SJCRH30 (cell line): ENCODE measurements at places on chromosomes 12 and 14. TPM values are rescaled to one million over a fixed set of nuclear protein-coding genes. Genes with fewer than 3 reads are reported as not detected.
A peak's percentile ranks its signal among the peaks of the same experiment; 100 is the strongest.

- peak; percentile 13 for DNase-seq
Observed at GRCh38 chr14:47541662-47542061, 133.7 kb downstream of the MDGA2 start.

DNA sequence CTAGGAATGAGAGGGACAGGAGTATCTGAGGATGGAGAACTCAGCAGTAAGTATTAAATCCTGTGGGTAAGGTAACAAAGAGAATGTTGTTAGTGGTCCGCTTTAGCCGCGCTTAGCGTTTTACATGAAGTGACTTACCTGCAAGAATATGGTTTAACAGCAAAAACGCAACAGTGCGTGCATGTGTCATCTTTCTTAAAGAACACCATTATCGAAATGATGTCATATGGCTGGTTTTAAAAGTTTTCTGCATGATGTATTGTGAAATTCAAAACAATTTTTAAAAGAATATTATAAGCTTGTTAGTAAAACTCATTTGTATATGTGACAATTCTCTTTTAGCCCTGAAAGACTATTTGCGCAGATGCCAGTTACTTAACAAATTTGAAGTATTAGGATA lies 1.7 kb downstream of the LEMD3 start:
- no peak for DNase-seq

DNA sequence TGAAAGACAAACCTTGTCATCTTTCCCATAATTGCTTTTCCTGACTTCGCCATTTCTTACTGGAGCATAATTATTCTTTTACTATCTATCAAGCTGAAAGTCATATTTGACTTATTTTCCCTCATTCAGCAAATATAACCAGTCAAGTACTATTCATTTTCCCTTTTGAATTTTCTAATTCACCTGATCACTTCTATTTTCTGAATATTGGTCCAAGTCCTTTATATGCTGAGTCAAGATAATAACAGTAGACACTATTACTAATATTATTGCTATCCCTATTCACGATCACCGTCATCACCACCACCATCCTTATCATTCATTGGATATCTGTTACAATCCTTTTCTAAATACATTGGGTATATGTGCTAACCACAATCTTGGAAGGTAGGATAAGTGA lies 728.0 kb downstream of the NOVA1 start:
- no peak for DNase-seq

DNA sequence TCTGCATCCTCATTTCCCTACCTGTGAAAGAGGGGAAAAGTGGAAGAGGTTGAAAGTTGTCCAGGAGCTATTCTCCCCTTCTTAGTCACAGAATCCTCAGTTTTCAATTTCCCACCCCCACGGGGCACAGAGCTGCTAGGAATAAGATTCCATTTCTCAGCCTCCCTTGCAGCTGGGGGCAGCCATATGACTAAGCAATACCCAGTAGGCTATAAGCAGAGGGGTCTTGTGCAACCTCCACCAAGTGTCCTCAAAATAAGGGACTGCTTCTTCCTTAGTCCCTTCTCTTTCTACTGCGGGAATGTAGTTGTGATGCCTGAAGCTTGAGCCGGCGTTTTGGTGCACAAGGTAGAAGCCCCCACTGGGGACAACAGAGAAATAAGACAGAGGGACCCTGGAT lies 40.9 kb downstream of the VWF start:
- no peak for DNase-seq

DNA sequence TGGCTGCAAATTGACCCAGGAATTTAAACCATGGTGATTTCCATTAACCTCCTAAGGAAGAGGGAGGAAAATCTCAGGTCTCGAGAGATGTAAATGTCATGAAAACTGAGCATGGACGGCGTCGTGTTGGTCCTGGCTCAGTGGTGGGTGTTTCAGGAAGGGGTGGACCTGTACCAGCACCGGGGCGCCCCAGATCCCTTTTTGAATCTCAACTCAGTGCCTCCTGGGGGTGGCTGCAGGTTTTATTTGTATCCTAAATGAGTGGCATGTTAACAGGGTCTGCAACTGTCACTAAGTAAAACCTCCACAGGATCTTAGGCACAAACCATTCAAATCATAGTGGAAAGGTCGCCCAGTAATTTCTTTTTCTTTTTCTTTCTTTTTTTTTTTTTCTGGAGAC lies 101.3 kb downstream of the ASCL4 start:
- no peak for DNase-seq

DNA sequence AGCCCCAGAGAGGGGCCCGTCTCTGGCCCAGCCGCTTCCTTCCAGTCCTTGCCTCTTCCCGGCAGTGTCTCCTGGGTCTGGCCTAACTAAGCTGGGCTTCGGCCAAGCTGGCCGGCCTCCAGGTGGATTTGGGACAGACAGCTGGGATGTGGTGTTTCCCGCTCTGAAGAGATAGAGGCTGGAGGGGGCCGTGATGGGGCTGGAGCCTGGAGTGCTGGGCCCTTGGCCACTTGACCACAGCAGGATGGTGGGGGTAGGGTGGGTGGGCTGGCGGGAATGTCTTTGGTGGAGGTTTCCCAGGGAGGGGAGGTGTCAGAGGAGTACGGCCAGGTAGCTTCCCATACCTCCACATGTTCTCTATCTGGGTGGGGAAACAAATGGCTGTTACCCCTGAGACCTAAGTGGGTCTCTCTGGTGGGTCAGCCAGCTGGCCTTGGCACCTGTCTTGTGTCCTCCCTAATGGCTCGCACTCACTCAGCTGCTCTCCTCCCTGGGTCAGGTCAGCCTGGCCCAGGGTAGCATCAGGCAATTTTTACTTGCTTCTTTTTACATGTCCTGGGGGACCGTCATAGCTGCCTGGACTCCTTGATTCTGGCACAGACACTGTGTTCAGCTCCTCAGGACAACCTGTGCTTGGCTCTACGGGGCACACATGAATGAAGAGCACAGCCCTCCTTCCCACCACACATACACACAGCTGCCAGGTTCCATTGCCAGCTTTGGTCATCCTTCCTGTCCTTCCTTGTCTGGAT lies 19.8 kb upstream of the PGF start:
- peak; percentile 92 for DNase-seq

- DNase-seq = peak; percentile 13
Observed at GRCh38 chr14:44204061-44204835, 302.8 kb downstream of the FSCB start.

GRCh38 chr14:105541218-105541875 lies 15.0 kb downstream of the TMEM121 start:
- DNase-seq = no peak

- no peak for DNase-seq
Observed at GRCh38 chr12:113521708-113522107, 50.0 kb upstream of the LHX5 start.

- no peak for DNase-seq
Observed at GRCh38 chr12:4068981-4069669, 195.9 kb upstream of the PARP11 start.

DNA sequence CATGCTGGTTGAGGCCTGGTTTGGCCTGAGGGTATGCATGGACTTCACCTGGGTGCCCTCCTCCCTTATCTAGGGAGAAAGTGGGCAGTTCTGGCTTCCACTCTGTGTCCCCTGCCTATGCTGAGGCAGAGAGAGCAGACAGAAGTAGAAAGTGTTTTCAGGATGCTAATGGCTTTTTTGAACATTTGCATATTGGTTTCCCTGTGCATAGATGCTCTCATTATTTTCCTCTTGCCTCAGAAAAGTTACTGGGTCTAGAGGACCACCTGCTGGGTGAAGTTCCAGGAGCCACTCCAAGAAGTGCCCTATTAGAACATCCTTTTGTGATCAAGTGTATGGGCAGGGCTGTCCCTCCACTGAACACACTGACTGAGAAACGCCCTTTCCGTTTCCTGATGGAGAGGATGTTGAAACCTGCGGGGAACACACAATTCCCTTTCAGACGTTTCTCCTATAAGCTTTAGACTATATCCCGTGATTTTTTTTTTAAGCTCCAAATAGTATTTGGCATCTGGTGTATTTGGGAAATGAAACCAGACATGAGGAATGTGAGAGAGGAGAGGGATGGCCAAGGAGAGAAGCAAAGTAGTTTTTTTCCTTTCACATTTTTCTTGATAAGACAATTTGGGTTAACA lies 66.6 kb downstream of the DAAM1 start:
- peak; percentile 13 for DNase-seq

GRCh38 chr14:47821135-47821534 lies 145.7 kb upstream of the MDGA2 start:
- DNase-seq = no peak

- DNase-seq = no peak
Observed at GRCh38 chr12:2137711-2138110, 84.9 kb downstream of the CACNA1C start.

DNA sequence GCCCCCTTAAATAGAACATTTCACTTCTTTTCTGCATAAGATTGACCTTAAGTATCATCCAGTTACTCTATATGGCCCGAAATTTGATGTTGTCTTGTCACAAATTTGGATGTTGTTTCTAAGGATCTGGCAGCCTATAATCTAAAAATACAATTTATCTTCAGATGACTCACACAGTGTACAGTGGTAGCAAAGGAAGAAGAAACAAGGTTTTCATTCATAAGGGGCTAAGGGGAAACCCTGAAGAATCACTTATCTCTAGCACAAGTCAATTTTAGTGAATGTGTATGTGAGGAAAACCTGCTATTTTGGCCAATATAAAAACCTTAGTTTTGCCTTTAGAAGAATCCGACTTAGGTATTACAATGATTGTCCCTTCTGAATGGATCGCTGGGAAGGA lies 606.3 kb upstream of the LRFN5 start:
- DNase-seq = no peak

DNA sequence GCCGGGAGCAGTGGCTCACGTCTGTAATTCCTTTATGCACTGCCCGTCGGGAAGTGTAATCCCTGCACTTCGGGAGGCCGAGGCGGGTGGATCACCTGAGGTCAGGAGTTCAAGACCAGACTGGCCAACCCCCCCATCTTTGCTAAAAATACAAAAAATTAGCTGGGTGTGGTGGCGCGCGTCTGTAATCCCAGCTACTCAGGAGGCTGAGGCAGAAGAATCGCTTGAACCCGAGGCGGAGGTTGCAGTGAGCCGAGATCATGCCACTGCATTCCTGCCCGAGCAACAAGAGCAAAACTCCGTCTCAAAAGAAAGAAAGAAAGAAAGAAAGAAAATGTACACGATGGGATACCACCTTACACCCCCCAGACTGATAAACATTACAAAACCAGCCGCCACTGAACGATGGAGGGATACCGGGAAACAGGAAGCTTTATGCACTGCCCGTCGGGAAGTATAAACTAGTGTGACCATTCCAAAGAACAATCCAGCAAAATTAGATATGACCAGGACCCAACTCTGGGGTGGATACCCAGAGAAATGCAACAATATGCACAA lies 1.1 kb downstream of the ABCD4 start:
- DNase-seq = no peak

DNA sequence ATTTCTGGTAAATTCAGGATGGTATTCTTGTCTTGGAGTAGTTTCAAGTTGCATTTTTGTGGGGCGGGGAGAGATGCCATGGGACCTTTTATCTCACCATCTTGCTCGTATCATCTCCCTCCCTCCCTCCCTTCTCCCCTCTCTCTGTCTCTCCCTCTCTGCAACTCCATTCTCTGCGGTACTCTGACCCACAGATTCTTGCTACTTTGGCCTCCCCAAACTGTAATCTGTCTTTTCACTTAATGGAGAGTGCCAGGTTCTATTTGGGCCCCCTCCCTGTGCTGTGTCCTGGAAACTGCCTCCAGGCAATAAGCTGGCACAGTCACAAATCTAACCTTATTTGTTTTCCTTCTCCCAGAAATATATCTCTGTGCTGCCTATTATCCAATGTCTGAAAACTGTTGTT lies 175.2 kb downstream of the PAWR start:
- DNase-seq = no peak

GRCh38 chr12:91947459-91947858 lies 198.2 kb downstream of the BTG1 start:
- no peak for DNase-seq

- peak; percentile 87 for DNase-seq
Observed at GRCh38 chr12:49403971-49404450, 36.7 kb downstream of the SPATS2 start.

GRCh38 chr12:127810041-127810440 lies 456.9 kb upstream of the TMEM132C start:
- peak; percentile 78 for DNase-seq

VWF gene
- 0.35 and 0.73 TPM in 2 replicates for total RNA-seq

CAPZA3 gene
- total RNA-seq = not detected in 2 replicates

SLC25A21 gene
- total RNA-seq = 0.45 and 1.0 TPM in 2 replicates

ARHGAP9 gene
- total RNA-seq = 5.7 and 9.3 TPM in 2 replicates

B4GALNT1 gene
- total RNA-seq = 82.7 and 104 TPM in 2 replicates

IGFBP6 gene
- 11.5 and 13.0 TPM in 2 replicates for total RNA-seq
